ENCODE measurements at places on chromosomes 4 and X.

DNA sequence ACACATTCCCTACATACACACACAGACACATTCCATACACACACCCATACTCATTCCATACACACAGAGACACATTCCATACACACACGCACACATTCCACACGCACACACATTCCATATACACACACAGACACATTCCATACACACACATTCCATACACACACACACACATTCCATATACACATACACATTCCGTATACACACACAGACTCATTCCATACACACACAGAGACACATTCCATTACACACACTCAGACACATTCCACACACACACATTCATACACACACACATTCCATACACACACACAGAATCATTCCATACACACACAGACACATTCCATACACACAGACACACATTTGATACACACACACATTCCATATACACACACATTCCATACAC, 15.2 kb downstream of the LINC00632 start:
- no peak for DNase-seq

GRCh38 chr4:26473893-26474292, 16.4 kb downstream of the CCKAR start:
- DNase-seq = no peak

DNA sequence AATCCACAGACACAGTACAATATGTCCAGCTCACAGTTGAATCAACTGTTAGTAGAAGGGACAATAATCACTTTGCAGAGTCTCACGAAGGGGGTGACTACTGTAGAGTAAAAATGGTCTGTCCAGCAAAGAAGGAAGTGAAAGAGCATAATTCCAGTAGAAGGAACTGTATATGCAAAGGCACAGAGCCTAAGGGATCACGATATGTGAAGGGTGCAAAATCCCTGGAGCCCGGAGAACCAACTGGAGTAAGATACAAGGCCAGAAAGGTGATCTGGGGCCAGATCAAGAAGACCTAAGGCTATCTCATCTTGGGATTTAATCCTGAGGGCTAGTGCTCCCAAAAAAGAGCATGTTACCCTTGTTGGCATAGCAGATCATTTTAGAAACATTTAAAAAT, 192.7 kb upstream of the LDB2 start:
- DNase-seq = no peak

- DNase-seq = no peak
Observed at GRCh38 chrX:10516781-10517322, 103.5 kb downstream of the MID1 start.

DNA sequence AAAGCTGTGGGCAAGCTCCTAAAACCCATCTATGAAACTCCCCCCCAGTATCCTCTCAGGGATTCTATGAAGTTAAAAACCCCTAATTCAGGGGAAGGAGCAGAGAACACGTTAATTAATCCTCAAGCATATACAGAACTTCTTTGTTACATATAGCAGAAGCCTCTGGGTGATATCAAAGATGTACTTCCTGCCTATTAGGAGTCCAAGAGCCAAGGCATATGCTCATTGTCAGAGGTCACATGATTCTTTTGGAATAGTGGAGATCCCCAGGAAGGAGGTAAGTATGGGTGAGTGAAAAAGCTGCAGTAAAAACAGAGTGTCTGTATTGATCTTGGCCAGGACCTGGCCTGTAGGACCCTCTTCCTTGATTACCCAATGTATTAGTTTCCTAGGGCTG, 2.9 kb upstream of the SPARCL1 start:
- DNase-seq = no peak

DNA sequence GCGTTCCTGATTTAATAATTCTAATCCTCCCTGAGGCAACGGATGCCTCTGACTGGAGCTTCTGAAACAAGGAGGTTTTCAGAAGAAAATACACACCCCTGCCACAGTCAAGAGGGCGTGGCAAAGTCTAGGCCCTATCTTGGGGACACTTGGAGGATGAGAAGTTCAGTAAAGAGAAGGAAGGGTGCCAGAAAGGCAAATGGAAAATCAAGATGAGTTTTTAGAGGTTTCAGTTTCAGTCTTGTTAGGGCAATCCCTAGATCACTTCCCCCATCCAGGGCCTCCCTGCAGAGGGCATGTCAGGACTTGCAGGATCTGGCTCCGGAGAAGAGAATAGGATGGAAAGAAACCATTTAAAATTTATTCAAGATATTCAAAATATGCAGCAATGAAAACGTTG, 28.5 kb upstream of the FGF2 start:
- peak; percentile 7 for DNase-seq

GRCh38 chr4:125315576-125316400, 1.0 kb downstream of the FAT4 start:
- peak; percentile 79 for DNase-seq

GRCh38 chrX:69203638-69204037, 38.4 kb upstream of the PJA1 start:
- no peak for DNase-seq

DNA sequence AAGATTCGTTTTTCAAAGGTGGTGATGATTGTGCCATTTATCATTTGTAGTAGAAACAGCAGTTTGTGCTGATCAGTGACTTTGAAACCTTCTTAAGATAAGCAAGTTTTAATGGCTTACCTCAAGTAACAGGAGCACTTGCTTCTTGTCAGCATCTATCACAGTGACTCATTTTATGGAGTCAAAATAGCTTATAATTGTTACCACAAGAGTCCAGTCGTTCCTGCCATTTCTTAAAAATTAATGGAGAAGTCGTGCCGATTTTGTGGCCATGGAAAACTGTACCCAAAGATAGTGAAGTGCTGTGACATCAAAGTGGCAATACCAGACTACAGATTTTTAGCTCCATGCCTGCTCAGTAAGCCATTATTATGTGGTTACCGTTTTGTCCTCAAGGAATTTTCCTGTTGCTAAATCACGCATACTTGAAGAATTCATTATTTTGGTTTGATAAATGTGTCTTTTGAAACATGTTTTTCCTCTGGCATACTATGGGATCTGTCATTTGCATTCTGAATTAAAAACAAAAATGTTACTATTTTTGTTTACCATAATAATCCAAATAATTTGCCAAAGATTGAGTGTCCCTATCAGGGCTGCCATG, 129.9 kb downstream of the CBR4 start:
- no peak for DNase-seq

GRCh38 chrX:65633826-65634225, 33.6 kb upstream of the MSN start:
- DNase-seq = no peak

DNA sequence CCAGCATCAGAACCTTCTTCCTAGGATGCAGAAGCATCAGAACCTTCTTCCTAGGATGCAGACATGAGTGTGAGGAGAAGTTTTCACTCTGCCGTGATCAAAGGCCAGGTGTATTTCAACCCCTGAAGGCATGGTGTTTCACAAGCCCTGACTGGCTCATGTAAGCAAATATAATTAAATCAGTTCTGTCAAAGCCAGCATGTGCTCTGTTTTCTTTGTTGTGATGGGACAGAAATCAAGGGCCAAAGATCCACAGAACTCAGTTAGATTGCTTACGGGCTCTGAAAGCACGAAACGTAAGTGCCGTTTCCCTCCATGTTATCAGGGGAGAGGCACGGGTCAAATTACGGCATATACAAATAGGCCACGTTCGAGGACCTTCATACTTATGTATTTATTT, 32.0 kb upstream of the CLDN24 start:
- no peak for DNase-seq

DNA sequence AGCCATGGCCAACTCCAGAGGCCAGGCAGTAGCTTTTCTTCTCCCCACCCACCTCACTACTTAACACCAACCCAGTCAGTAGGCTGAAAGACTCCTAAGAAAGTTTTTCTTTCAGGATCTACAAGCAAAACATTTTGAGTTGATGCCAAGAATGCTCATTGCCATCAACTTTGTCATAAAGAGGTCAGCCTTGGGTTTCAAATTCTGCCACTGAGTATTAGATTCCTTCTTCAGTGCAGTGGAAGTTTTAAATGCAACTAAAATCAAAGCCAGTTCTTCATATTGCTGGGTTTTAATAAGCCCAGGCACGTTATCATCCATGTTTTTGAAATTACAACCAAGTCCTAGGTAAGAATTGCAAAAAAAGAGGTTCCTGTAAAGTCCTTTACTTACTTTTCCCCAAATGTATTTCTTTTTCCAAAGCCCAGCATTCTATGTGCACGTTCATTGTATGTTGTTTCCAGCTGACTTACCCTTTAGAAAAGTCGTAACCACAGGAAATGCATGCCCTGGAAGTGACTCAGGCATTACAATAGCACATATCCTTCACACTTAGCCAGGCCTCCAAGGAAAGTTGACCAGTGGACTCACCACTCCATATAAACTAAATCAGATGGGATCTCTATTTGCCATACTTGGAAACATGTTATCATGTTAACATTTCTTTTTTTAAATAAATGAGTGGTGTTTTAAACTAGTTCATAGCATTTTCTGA, 229.9 kb downstream of the SOX3 start:
- DNase-seq = no peak

- no peak for DNase-seq
Observed at GRCh38 chr4:81891005-81891996, 419.6 kb upstream of the RASGEF1B start.

DNA sequence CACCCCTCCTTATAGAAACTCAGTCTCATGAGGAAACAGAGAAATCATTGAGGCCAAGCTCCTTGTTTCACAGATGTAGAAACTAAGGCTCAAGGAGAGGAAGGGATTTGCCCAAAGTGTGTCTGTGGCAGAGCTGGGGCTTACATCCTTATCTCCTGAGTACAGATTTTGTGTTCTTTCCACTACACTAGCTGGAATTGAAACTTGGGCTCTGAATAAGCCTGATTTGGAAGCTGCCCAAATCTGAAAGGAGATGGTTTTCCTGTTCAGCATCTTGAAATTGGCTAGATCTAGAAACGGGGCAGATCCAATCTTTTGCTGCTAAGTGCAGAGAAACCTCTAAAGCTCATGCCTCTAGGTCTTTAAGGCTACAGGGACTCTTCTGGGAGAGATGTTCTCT, 24.3 kb downstream of the AWAT2 start:
- no peak for DNase-seq

- peak; percentile 36 for DNase-seq
Observed at GRCh38 chr4:8917868-8918783, 46.5 kb upstream of the HMX1 start.

All from nucleus accumbens (tissue), 56 donors.